ENCODE measurements at places on chromosomes 5 and 9.

- DNase-seq: peak; percentile 91
These were observed 1.3 kb downstream of the GADD45G start for GRCh38 chr9:89606049-89606623.

DNA sequence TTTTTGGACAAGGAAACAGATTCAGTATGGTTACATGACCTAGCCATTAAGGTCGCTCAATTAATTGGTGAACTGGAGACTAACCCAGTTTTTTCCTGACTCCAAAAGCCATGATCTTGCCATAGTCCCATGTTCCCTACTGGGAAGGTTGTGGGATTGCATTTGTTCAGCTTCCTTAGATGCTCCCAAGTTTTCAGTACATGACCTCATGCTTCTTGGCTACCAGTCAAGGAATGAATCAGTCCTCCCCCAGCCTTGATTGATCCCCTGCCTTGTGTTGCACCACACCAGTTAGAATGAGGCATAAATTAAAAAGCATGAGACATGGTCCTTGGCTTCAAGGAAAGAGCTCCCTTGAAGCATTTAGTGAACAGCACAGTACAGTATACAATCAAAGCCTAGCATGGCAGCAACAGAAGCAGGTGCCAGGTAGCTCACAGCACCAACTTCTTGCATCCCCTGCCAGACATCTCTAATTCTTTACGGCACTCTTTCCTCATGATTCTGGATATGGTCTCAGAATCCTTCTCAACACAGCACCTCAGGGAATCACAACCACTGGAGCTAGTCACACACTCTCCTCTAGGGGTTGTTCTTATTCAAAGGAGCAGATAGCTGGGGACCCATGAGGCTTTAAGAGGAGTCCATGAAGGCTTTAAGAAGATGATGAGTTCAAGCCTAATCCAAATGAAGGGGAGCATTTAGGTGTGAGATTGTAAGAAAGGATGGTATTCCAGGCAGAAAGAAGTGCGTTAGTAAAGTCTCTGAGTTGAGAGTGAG is 295.5 kb upstream of the CLINT1 start:
- peak; percentile 79 for DNase-seq

GRCh38 chr5:120599576-120599975 is 135.5 kb downstream of the PRR16 start:
- no peak for DNase-seq

DNA sequence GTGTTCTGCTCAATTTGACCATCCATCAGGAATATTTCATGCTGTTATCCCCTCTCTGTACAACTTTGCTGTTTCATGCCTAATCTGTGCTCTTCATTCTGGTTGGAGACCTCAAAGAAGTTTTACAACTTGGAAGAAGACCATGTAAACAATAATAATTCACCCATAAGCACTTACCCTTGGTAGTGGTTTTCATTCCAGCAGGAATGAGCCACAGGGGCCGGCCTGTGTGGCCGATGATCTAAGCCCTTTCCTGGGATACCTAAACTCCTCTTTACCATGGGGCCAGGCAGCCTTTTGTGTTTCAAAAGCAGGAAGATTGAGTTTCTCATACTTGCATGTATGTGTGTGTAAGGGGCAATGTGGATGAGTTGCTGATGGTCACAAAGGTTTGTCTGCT is 165.0 kb downstream of the FGF1 start:
- DNase-seq: no peak

GRCh38 chr5:25414742-25415141 is 770.0 kb upstream of the CDH10 start:
- no peak for DNase-seq
